ENCODE measurements at places on chromosomes 4 and X.

DNA sequence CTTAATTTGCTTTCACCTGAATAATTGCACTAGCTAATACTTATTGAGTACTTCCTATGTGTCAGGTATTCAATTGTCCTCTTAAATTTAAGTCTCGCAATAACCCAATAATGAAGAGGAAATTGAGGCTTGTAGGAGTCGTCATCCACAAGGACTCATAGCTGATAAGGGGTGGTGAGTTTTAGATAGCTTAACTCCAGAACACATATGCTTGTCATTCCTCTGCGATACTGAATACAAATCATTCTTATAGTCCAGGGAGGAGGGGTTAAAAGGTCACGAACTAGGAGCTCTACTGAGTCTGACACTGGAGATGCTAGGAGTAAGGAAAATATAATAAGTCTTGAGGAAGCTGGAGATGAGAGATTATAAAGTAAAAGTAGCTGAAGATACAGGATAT is 1.4 kb upstream of the PACRGL start:
- DNase-seq = no peak

DNA sequence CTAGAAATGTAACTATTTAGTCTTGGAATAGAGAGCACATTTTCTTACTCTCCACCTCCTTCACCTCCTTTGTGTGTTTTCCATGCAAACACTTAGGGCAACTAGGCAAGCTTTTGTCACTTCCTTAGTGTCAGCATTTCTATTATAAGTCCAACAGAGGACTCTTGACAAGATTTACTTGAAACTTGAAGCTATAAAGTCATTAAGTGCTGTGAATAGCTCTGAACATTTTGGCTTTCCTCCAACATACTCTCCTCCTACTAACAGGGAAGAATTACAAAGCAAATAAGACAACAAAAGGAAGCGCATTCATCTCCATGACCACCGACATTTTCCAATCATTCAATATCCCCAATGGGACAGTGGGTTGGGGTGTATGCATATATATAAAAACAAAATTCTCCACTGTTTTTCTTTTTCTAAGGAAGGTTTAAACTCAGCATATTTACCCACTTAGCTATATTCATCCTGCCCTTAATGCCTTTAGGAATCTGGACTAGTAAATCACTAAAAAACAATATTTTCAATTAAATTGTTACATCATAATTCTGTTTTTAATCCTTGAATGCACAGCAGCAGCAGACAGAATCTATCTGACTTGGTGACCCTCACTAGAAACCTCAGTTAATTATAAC is 264.6 kb downstream of the SNCA start:
- DNase-seq = peak; percentile 85

DNA sequence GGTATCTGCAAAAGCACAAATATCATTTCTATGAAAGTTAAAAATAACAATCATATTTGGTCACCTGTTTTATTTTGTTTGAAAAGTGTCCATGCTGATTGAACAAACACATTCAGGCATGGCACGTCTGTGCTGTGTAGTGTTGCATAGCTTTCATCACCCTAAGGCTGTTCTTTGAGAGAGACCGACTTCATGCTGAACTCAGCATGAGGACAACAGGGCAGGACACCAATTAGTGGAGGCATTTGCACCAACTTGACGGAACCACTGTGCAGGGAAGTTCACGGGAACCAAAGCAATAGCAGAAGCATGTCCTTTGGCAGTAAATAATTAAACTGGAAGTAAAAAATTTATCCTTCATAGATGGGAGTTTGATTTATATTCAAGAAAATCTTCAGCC is 158.4 kb upstream of the SLC7A11 start:
- DNase-seq = no peak

DNA sequence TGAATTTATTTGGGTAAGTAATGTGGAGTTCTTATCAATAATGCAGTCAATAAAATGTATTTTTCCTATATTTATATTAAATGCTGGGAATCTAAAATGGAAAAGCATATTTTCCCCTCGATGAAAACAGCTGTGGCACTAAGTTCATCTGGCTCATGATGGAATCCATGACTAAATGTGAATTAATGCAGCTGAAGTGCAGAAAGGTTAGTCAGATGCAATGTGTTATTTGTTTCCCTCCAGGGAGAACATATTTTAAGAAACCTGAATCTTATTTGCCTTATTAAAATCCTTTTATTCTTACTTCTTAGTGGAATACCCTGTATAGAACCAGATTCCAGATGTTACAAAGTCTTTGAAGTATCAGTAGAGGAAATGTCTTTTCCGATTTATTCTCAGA is 247.9 kb downstream of the ARHGAP24 start:
- DNase-seq = no peak

GRCh38 chr4:177461606-177462005 is 19.4 kb upstream of the AGA start:
- DNase-seq = no peak

GRCh38 chrX:7841084-7841805 is 1.7 kb upstream of the VCX start:
- DNase-seq = no peak

DNA sequence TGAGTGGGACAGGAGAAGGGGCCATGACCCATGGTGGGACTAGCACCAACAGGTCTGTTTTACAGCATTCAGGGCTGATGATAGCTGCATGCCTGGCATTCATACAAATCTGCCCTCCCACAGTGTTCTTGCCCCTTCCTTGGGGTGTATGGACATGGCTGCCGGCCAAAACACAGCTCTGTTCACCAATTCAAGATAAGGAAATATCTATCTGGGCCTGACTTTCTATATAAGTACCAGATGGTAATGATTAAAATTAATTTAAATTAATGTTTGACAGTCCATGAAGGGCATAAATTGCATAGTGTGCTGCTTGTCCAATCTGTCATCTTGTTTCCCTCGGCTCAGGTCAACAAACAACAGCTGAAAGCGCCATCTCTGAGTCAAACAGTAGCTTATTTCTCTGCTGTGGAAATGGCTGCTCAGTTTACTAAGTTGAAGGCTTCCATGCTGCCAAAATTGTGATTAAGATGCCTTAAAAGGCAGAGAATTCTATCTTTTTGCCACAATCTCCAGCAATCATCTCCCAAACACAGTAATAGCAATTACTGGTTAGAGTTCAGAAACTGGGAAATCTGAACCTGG is 67.0 kb upstream of the TSPAN7 start:
- DNase-seq = no peak

DNA sequence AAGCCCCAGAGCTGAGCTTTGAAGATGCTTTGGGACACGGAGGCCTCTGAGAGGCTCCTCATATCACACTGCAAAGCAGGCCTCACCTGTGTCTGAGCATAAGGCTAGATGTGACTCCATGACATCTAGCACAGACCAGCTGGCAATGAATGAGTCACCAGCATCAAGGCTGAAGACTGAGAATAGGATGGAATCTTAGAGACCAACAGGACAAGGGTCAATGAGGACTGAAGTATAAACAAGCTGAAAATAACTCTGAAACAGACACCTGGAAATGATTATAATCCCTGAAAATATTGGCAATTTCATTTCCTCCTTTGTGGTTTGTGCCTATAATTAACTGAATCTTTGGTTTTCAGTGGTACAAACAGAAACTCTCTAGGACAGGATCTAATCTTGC is 87.1 kb upstream of the PRPS1 start:
- no peak for DNase-seq

DNA sequence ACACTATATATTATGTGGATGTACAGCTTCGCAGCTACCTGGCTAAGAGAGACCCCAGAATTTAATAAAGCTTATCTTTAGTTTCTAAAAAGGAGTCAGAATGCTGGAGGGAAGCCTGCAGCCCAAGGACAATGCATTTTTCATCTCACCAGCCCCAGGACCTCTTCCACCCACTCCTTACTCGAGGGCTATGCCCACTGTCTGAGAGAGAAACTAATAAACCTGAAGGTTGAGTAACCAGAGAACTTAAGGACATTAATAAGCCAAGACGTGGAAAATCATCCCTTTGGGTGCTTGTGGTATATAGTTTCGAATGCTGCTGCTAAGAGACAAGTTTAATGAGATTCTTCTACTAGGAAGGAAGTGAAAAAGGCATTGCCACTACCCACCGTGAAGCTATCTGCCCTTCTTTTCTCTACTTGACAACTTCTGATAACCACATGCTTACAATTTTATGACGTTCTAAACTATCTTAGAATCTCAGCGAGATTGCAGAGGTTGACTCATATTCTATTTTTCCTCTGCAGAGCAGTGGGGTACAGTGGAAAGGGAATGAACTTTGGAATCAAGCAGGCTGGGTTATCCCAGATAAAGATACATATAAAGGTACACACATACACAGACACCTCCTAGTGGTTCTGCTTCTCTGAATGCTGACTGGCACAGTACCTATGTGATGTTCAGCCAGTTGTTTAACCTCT is 3.3 kb downstream of the RELL1 start:
- no peak for DNase-seq

GRCh38 chrX:123988423-123989111 is 27.1 kb downstream of the STAG2 start:
- no peak for DNase-seq

- DNase-seq = no peak
These were observed 95.5 kb downstream of the NSUN7 start for GRCh38 chr4:40845154-40845835.

- peak; percentile 22 for DNase-seq
These were observed 521.7 kb downstream of the PPARGC1A start for GRCh38 chr4:23368081-23368697.

DNA sequence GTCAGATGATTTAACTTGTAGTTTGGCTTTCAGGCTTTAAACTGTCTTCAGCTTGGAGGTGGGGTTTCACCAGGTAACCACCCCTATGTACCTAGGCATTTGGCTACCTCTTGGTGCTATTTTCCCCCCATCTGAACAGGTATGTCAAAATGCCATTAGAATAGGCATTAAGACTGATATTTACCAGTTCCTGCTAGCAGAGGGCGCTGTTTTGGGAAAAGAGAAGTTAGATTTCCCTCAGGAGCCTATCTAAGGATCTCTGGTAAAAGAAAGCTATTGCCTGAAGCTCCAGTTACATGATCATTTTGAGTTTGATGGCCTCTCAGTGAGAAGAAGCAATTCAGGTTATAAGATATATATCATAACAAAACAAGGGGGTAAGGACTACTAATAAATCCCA is 879.1 kb downstream of the SH3BGRL start:
- no peak for DNase-seq

DNA sequence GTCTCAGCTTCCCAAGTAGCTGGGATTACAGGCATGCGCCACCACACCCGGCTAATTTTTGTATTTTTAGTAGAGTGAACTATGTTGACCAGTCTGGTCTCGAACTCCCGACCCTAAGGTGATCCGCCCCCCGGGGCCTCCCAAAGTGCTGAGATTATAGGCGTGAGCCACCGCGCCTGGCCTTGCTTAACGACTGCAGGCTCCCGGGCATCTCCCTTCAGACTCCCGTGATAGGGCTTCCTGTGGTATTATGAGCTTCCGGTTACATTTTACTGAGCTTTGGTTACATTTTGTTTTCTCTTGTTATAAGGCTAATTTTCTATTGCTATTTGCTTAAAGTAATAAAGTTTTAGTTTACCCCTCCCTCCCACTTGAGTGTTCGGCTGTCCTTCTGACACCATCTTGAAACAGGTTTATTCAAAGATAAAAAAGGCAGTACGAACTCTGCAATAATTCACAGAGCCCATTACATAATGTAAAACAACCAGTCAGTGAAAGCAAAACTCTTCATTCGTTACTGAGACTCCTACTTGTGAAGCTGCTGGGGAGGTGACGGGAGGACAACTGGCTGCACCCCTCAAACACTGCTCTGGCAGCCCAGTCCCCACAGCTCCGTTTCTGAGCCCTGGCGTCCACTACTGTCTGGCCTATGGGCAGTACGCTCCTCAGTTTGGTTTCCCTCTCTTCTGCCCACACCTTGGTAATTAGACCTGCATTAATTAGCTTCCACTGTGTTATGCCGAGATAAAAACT is 795.7 kb upstream of the SLIT2 start:
- DNase-seq = peak; percentile 20

- no peak for DNase-seq
These were observed 116.0 kb downstream of the COL4A6 start for GRCh38 chrX:108322234-108322633.

DNA sequence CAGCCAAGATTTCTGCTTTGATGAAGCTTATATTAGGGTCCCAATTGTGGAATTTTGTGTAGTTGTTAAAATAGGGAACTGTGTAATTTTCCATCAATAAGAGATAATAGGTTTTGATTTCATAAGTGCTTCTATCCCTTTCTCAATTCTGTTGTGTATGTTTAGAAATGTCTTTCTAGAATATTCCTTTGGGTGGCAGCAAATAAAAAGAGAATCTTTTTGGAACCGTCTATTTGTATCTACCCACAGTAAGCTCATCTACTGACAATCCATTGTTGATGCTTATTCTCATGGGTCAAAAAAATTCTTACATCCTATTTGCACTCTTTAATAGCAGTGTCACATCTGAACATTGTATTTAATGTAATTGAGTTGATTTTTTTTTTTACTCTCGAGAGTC is 61.7 kb downstream of the TMA16 start:
- no peak for DNase-seq

GRCh38 chr4:123479944-123480343 is 83.3 kb downstream of the SPRY1 start:
- DNase-seq = peak; percentile 9

- DNase-seq = no peak
These were observed 45.0 kb upstream of the USP46 start for GRCh38 chr4:52704133-52704532.

DNA sequence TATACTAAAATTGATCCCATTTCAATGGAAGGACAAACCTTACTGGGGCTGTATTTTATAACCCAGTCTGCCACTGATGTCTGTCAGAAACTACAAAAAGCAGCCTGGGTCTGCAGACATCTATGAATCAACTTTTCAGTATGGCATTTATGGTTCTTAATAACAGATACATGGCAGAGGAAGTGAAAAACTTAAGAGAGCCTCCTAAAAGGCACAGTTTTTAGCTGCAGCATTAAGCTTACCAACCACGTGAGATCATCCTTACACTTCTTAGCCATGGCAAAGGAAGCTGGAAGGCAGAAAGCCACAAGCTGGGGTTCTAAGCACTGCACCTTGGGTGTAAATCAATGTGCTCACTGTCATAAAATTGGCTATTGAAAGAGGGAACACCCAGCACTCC is 16.6 kb upstream of the UGT2B17 start:
- no peak for DNase-seq

DNA sequence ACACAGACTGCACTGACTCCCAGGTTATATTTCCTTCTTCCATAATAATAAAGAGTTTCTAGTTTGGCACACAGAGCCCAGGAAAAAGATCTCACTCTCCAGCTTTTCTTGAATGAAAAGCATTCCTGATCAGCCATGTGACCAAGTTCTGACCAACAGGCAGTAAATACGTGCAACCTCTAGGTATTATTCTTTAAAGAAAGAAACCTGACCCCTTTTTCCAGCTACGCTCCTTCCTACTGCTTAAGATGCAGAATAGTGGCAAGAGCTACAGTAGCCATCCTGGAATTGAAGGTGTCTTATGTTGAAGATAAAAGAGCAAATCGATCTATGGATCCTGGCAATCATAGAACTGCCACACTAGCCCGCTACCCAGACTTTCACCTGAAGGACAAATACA is 76.7 kb downstream of the LRBA start:
- no peak for DNase-seq

GRCh38 chr4:92305148-92305877 is 1.5 kb downstream of the GRID2 start:
- DNase-seq = peak; percentile 37

- DNase-seq = no peak
These were observed 196.2 kb upstream of the TENT5D start for GRCh38 chrX:80223982-80224579.

- DNase-seq = no peak
These were observed 69.6 kb downstream of the PHOX2B start for GRCh38 chr4:41678951-41679350.

Data from NCI-H2029 (cell line).